ENCODE measurements at places on chromosomes 7 and 10.

DNA sequence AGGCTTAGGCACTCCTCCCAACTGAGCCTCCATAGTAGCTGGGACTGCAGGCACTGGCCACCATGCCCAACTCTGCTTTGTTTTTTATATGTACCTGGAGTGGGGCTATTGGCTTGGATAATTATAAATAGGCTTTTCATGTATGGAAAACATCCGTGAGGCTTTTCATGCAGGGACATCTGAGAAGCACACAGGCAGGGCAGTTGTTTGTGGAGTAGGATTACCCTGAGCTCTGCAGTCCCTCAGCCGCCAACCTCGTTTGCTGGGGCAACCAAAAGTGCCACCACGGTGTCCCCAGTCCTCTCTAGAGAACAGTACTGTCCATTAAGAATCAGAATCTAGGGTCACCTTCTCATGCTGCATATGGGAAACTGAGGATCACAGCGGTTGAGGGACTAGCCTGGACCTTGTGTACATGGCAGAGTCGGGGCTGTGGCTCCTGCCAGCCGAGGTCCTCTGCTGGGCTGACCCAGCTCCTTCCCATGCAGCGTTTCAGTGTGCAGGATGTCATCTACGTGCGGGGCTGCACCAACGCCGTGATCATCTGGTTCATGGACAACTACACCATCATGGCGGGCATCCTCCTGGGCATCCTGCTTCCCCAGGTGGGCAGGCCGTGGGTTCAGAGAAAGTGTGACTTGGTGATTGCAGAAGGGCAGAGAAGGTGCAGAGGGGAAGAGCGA, 54.5 kb downstream of the TSPAN15 start:
- DNase-seq, result no peak

DNA sequence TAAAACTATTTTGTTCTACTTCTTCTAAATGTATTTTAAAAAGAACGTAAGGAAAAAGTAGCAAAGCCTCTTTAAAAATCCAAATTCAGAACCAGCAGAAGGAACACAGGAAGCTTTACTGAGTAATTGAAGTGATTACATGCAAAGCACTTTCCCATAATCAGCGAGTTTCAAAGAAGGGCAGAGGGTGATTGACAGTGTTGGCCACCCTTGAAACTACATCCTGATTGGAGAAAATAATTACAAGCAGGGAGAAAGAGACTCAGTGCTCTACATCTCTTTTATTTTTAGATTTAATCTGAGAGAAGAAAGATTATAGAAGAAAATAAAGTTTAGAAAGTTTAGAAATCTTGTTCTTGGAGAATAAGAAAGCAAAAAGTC, 20.3 kb upstream of the HGF start:
- no peak for DNase-seq

GRCh38 chr10:31706464-31707092, 222.1 kb downstream of the ARHGAP12 start:
- no peak for DNase-seq

GRCh38 chr10:59222788-59223187, 46.3 kb downstream of the PHYHIPL start:
- DNase-seq, result no peak

DNA sequence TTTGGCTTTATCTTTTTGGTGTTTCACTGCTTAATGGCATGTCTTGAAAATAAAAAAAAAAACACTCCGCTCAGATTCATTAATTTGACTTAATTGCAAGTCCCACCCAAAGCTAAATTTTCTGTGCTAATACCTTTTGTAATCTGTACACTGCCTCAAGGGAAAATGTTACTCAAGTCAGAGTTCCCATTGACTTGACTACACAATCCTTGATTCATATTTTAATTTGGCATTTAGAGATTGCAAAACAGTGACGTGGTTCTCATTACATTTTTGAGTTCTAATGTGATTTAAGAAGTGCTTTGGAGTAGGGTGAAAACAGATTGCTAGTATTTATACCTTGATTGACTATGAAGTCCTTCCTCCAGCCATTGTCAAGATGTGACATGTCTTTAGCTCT, 21.3 kb upstream of the LIPM start:
- DNase-seq, result no peak

DNA sequence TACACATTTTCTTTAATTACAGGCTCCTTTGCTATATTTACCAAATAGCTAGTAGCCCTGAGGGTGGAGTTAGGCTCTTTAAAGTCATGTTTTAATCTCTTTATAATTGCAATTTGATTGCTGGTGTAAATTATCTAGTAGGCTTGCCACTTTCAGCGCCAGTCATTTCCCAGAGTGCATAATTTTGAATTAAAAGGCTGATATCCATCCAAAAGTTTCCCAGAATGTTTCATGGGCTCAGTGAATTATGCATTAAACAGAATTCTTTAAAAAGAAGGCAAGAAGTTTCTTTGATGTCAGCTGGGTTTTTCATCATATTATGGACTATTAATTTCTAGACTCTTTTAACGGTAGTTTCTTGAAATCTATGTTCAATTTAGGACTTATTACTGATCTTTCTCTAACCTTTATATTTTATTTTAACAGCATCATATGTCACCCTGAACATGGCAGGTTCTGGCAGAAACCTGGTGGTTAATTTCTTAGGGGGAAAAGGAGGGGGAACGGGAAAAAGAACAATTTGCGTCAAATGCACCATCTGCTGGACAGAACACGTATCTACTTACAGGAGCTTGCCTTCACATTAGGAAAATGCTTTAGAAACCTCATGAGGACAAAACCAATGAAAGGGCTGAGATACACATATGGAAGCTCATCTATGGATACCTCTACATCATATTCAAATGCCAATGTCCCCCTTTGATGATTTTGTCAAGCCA, 171.1 kb downstream of the GRM3 start:
- no peak for DNase-seq

GRCh38 chr7:42097752-42098151, 139.3 kb downstream of the GLI3 start:
- DNase-seq, result no peak

GRCh38 chr10:89217057-89217990, 10.2 kb upstream of the CH25H start:
- DNase-seq, result peak; percentile 41

DNA sequence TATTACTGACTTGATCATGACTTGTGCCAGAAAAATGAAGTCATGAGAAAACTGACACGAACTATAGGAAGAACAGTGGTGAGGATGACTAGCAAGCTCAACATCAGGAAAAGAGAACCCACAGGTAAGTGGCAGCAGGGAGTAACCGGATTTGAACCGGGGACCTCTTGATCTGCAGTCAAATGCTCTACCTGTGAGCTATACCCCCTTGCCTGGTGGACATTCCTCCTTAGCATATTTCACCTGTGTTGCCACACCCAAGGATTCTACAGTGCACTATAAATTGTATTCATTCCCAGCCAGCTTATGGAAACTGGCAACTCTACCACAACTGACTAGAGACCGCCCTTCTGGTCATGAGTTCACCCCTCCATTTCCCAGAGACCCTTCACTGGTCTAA, 97.5 kb upstream of the ZNF746 start:
- no peak for DNase-seq

GRCh38 chr10:71909399-71910083, 54.7 kb upstream of the CHST3 start:
- no peak for DNase-seq

DNA sequence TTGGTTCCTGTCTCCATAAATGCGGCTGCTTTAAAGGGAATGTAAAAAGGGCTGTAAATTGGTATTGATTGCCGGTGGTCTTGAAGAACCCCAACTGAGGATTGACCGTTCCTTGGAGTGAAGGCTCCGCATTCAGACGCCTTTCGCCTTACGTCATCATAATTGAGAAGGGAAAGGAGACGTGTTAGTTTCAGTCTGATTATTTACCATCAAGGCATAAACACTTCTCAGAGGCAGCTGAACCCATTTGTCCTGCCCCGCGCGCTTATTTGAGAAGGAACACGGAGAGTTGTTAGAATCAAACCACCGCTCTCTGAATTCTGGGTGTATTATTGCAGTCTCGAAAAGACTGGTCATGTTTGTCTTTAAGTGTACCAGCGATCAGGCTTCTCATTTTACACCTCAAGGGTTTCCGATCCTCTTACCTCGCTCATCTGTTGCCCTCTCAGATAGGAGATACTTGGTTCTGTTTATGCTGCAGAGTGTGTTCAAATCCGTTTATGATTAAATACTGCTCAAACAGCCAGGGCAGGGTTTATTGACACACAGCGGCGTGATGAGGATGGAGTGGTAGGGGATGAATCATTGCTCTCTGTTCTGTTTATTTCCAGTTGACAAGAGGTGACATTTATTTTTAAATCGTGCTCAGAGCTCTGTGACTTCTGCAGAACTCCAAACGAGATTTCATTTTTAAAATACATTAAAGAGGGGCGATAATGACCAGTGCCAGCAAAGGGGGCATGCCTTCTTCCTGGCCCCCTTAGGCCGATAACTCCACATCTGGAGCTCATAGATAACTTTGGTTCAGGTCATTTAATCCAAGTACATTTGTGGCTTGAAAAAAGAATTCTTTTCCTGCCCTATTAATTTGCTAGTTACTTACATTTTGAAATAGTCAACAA, 30.4 kb downstream of the FOXK1 start:
- DNase-seq, result no peak

DNA sequence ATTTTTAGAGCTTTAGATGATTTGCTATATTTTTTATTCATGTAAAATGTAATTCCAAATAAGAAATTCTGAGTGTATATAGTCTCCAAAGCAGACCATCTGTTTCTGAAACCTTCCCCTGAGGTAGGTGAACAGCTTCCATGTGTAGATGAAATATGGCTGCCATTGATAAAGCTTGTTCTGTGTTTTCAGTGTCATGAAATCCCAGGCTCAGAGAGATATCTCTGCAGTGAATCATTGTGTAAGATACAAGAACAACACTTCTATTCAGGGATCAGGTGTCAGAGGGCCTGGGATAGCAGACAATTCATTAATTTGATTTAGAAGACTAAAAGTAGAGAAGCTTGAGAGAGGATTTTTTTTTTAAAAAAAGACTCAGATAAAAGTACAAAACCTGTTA, 29.1 kb downstream of the ACTA2 start:
- DNase-seq, result no peak

DNA sequence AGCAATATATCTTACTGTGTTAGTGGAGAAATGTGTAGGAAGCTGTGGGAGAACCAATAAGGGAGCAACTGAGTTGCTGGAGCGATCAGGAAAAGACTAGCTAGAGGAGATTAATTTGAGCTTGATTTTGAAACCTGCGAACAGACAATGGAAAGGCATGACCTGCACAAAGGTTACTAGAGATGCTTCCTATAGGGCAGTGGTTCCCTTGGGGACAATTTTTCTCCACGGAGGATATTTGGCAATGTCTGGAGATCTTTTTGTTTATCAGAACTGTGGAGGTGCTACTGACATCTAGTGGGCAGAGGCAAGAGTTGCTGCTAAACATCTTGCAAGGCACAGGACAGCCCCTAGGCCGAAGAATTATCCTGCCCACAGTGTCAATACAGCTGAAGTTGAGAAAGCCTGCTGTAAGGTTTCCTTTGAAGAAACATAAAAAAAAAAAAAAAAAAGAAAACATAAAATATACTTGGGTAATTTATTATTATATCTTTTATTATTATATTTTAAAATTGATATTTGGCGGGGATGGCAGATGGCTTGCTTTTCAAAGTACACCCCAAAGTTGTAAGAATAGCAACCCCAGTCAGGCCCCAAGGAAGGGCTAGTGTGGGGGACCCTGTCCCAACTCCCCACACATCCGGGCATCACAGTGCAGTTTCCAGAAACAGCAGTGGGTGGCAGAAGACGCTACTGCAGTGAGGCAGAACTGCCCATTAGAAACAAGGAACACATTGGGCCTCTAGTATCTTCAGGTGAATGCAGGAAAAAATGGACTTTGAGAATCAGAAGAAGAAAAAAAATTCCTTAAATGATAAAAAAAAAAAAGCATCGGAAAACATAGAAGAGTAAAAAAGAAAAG, 481.6 kb downstream of the SH2D4B start:
- DNase-seq, result no peak

DNA sequence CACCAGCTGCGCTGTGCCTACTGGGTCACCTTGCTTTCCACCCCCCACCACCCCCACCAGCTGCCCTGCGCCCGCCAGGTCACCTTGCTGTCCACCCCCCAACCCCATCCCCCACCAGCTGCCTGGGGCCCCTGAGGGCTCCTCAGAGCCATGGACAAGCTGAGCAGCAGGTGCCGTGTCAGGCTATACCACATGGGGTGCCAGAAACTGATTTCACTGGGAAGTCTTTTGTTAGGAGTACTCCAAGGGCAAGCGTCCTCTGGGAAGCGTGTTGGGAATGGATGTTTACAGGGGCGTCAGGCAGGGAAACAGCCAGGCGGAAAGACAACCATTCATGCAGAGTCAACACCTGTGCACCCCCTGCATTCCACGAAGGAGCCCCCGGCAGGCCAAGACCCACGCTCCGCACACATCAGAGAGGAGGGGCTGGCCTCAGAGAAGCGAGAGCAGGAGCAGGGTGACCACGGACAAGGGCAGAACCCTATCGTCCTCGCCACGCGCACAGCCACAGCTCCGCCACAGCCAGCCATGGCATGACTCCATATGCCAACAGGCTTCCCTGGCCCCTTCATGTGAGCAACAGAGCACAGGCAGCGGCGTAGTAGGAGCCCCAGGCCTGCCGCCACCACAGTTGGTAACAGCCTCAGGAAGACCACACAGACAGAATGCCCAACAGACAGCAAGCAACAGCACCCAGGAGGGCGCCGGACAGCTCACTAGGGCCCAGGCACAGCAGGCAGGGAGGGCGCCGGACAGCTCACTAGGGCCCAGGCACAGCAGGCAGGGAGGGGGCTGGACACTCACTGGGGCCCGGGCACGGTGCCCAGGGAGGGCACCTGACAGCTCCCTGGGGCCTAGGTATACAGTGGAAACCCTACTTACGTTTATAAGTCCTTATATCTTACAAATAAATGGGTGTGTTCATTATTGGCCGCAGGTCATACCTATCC, 180.8 kb downstream of the MAD1L1 start:
- no peak for DNase-seq

- no peak for DNase-seq
These were observed 79.1 kb downstream of the SUGCT start for GRCh38 chr7:40213856-40214255.

DNA sequence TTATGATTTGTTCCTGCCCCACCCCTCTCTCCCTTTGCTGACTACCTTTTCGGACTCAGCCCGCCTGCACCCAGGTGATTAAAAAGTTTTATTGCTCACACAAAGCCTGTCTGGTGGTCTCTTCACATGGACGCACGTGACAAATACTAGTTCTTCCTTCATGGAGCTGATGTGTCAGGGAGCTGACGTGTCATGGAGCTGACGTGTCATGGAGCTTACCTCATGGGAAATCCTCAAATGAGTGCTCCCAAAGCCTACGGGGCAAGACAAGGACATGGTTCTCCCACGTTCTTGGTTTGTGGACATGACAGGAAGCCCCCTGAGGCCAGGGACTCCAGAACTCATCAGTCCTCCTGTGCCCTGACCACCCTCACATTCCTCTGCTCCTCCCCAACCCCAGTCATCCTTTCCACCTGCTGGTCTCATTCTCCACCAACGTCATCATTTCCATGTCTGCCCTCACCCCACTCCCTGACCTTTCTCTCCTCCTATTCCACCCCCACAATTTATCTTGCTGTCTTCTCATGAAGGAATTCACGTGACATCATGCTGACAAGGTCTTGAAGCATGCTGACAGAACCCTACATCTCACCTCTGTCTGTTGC, 261.3 kb downstream of the TCERG1L start:
- no peak for DNase-seq

Data from right renal cortex interstitium (tissue), 3 donors.